ENCODE measurements at places on chromosomes 5 and 9.

DNA sequence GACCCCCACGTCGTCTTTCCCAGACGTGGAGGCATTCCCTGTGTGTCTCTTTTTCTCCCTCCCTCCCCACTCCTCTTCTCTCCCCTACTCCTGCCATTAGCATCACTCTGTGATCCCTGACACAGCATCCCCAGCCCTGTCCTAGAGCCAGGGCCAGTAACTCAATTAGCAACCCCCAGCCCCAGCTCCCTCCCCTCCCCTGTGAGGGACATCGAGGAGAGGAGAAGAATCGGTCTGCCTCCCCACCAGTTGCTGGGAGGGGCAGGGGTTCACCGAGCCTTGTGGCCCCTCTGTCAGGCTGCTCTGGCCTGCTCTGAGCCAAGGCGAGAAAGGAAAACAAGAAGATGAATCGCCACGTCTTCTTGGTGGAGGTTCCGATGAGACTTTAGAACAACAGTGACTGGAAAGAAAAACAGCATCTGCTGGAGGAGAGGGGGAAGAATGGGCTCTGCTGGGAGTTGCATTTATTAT is 123.1 kb downstream of the PAPPA start:
- DNase-seq: no peak

DNA sequence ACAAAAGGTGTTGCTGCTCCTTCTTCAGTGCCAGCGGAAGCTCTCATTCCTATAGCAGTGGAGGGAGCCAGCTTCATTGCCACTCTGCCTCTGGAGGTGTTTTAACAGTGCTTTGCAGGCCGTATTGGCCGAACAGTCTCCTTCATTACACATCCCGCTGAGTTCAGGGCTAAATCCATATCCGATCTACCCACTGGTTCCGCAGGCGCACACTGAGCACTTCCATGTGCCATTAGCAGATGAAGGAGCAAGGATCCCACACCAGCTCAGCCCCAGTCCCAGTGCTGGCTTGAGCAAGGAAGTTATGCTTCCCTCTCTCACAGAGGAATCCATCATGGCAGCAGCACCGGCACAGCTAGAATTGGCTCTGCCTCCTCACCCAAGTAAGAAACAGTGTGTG is 121.2 kb upstream of the IRX2 start:
- DNase-seq: no peak

DNA sequence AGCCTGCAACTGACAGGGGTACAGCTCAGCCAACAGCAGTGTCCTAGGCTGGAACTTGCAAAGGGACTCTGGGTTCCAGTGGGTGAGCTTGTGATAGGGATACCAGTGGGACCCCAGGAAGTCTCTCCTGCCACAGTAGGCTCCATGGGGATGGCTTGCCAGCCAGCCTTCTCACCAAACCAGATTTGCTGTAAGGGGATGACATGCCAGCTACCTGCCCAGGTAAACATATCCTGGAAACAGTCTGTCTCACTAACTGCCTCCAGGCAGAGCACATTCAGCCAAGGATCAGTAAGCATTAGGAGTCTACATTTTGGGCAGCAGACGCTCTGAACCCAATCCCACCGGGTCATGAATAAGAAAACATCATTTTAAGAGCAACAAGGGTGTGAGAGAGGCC is 49.9 kb downstream of the SIL1 start:
- no peak for DNase-seq

DNA sequence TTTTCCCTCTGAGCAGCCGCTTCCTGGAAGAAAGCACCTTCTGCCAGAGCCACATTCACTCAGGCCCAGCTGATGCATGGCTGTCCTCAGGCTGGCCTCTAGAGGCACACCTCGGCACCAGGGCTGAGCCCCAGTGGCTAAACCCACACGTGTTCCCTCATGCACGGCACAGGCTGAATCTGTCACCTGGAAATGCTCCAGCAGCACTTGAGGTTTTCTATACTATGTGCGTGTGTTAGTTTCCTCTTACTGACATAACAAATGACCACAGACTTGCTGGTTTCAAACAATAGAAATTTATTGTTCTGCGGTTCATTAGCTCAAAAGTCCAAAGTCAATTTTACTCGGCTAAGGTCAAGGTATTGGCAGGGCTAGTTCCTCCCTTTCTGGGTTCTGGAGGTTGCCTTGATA is 141.4 kb downstream of the LRRC70 start:
- no peak for DNase-seq

- DNase-seq: peak; percentile 4
These were observed 147.6 kb upstream of the SPRY4 start for GRCh38 chr5:142472306-142472951.

DNA sequence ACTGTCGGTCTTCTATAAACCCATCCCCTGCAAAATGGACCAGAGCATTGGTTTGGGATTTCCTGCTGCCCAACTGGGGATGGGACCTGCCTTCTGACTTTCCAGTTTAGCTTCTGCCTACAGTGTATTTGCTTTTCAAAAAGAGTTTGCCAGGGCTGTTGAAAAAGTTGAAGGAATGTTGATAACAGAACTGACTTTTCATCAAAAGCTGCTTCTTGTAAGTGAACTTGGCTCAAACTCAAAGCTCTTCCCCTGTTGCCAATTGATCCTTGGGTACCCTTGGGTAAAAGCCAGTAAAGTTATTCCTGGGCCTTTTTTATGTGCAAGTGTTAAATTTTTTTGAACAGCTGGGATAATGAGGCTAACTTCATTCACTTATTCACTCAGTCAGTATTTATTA is 142.9 kb upstream of the SLC30A5 start:
- no peak for DNase-seq

GRCh38 chr5:10019236-10019635 is 230.5 kb downstream of the ATPSCKMT start:
- no peak for DNase-seq

DNA sequence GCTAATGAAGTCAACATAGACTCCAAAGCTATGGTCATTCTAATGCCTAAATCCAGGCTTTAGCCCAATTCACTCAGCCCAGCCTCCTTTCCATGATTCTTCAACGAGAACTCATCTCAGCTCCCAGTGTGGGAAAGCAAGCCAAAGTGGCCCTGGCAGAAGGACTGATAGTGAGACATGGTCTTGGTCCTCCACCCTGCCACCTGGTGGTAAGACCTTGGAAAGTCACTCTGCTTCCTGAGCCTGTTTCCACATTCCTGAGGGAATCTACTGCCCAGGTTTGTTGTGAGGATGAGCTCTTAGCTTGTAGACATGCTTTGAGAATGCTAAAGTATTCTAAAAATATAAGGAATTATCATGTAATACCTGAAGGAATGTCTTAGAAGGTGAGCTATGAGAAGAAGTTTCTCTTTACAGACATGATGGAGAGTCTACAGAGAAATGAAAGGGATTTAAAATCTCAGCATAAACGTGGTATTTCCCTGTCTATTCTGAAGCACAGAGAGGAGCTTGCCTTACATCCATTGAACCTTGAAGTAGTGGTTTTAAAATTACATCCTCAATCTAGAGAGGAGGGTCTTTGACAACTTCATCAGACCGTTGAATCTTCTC is 173.5 kb downstream of the TRIM32 start:
- no peak for DNase-seq

GRCh38 chr9:17800418-17800817 is 221.6 kb downstream of the SH3GL2 start:
- DNase-seq: no peak

DNA sequence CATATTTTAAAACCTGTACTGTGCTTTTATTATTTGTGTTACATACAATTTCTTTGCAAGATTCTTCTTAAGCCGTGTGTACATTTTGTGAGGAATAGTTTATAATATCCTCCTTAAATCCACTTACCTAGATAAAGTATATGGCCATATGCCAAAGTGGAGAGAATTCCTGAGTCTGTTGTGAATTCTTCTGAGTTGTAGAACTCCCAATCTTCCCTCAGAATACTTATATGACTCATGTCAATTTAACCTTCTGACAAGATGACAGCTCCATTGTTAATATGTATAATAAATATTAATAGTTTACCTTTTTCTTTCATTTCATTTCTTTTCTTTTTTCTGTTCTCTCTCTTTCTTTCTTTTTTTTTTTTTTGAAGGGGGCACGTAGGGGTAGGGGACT is 6.0 kb upstream of the RICTOR start:
- DNase-seq: no peak

GRCh38 chr9:123697686-123698085 is 232.2 kb downstream of the DENND1A start:
- no peak for DNase-seq

DNA sequence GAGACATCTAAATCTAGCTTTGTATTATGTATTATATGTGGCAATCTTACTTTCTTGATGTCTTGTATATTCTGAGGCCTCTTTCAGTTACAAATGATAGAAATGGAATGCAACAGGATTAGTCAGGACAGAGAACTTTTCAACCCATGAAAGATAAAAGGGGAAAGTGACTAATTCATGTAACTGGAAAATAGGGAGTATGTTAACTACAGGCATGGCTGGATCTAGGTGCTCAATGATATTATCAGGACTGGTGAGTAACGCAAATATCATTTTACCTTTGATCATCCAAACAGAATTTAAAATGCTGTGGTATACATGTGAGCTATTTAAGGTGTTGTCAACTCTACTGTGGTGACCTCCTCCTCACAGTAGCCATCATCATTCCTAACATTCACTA is 215.7 kb upstream of the GLRA1 start:
- no peak for DNase-seq

DNA sequence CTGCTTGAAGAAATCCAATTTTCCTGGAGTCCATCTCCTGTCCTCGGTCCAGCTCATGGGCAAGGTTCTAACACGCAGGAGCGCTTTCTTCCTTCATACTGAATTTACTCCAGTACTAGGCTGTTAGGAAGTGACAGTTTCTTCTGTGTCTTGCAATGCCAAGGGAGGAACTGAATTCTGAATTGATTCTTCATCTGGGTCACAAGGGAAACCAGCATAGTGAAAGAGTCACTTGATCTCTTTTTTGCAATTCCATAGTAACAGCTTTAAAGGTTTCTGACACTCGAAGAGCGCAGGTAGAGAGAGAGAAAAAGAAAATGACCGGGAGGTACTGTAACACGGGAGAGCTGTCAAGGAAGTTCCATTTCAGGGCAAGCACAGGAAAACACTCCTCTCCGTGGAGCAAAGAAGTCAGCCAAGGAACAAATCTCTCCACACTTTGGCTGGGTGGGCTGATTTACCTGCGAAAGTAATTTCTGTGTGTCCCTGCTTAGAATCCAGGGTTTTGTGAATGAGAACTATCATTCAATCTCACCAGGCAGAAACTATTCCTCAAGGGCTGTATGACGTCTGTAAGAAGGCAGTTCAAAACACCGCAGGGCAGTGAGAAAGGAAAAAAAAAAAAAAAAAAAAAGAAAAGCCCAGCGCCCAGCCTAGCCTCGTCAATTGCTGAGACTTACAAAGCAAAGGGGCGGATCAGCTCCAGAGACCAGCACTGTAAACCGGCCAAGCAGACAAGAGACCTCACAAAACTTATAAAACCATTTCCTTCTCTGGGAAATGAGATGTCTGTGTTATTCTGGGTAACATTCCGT is 617.8 kb downstream of the PDE4D start:
- no peak for DNase-seq

DNA sequence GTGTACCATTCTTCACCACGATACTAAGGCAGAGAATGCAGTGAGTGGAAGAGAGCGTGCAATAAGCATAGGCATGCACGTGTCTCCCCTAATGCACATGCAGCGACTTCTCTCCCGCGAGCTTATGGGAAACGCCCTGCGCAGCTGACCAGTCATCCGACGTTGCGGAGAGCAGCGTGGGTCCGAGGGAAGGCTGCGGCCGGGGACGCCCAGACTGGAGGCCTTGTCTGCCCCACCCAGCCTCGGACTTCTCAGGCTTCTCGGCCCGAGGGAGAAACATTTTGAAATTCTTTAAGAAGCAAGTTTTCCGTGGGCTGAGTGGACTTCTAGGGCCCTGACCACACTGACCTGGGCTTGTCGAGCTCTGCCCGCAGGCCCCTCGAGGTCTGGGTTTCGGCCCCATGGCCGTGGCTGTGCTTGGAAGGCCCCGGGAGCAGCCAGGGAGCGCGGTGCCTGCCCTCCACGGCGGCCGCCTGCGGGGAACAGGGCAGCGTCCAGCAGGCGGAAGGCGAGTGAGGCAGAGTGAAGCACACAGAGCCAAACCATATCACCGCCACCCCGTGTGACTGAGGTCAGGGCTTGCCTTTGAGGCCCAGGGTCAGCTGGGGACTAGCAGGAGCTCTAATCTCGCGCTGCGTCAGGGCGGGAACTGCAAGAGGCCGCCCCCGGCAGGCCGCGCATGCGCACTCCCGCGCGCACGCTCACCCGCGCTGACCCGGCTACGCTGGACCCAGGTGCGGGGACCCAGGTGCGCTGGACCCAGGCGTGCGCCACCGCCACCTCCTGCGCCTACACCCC is 60.0 kb upstream of the IRX1 start:
- no peak for DNase-seq

DNA sequence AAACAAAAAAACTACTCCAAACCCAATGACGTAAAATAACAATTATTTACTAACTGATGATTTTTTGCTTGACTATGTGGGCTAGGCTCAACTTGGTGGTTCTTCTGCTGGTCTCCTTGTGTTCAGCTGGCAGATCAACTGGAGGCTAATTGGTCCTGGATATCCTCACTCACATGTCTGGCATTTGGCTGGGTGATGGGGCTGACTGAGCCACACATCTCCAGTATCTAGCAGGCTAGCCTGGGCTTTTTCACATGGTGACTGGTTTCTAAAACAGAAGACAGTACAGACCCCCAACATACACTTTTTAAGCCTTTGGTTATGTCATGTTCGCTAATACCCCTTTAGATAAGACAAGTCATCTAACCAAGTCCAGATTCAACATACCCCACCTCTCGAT is 104.7 kb upstream of the PRRC1 start:
- no peak for DNase-seq

GRCh38 chr5:108606185-108606584 is 141.5 kb upstream of the FER start:
- no peak for DNase-seq

- DNase-seq: no peak
These were observed 332.4 kb upstream of the EFNA5 start for GRCh38 chr5:108003178-108003577.

DNA sequence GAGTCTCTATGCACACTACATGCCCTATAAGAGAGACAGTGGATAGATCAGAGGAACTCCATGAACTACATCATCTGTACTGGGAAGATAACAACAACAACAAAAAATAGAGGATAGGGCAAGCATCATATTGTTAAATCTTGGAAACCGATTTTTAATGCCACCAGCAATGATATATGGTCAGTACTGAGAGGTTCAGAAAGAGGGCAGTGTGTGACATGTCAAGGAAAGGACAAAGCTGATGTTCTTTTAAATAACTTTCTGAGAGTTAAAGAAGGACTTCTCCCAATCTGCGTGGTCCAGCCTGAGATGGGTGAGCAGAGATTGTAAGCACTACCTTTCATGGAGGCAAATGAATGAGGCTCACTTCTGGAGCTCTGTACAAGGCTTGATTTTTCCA is 62.0 kb upstream of the PHF24 start:
- DNase-seq: no peak

GRCh38 chr5:17326600-17327037 is 109.2 kb downstream of the BASP1 start:
- DNase-seq: no peak

- DNase-seq: no peak
These were observed 104.6 kb upstream of the BOD1 start for GRCh38 chr5:173720953-173721600.

DNA sequence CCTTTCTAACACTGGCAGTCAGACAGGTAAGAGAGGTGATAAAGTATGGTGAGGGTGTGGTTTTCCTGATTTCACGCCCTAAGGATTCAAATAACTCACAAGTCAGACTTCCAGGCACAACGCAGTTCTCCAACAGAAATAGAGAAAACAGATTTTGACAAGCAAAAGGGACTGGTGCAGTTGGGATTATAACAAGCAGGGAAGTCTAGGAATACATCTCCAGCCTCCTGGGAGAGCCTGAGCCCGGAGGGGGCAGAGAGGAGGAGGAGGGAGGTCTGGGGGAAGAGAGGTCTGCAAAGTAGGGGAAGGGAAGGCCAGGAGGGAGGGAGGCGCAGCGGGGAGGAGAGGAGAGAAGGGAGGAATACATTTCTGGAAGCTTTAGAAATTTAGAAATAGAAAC is 1.6 kb downstream of the CMBL start:
- no peak for DNase-seq

Data from effector CD4-positive, alpha-beta T cell (primary cell).